ENCODE measurements at places on chromosomes 7 and 10. TPM values are rescaled to one million over a fixed set of nuclear protein-coding genes. Genes with fewer than 3 reads are reported as not detected.

GRCh38 chr7:33155811-33156210 is 26.4 kb downstream of the BBS9 start:
- no peak for DNase-seq

GRCh38 chr7:152661479-152661878 is 14.5 kb downstream of the XRCC2 start:
- no peak for DNase-seq

DNA sequence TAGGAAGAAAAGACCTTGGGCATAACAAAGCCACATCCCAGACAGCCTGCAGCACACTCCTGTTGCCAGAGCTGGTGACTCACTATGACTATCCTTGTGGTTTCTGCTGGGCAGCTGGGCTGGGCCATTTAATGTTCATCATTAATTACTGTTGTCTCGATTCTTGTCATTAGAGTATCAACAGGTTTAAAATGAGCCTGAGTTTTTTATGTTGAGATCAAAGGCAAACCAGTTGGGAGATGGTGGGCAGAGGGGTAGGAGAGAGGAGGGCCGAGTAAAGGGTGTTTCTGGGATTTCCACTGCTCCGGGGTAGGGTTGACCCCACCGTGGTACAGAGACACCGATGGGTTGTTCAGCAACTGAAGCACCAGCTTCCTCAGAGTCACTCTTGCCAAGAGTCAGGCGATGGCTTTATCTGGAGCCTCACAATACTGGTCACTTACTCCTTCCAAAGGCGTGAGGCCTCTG is 128.7 kb upstream of the LYZL1 start:
- no peak for DNase-seq

GRCh38 chr7:128937647-128938543 is at the start of gene IRF5:
IRF5 (plus strand) TSS chr7:128937927; CDS start chr7:128942082, 4,155 bp downstream.
- DNase-seq = peak; percentile 57

DNA sequence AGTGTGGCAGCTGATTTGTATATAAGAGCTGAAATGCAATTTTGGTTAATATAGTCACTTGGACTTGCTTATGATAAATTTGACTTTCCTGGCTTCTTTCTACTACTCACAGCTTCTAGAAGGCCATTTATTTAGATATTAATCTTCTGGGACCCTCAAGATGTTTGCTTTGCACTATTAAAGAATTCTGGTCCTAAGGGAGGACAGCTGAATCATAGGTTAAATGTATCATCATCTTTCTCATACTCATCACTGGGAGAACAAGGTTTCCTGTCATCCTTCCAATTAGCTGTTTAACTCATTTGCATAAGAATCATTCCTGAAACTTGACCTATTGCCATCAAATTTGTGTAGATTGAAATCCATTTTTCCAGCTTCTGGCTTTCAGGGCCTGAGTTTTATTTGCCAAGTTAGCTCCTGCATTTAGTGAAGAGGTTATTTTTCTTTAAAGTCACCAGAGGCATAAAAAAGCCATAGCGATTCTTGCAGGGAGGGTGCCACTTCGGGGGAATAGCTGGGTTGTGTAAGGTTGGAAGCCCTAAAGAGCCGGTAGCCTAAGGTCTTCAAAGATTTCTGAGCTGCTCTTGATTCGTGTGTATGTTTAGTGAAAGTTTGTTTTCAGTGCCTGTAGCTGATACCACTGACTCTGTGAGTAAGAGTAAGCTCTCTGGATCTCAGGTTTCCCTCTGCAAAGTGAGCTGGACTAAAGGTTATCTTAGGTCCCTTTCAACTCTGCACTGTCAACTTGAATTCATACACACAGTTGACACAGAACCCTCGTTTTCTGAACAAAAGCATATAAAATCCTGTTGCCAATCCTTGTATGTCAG is 4.3 kb downstream of the MAP3K8 start:
- DNase-seq = no peak

DNA sequence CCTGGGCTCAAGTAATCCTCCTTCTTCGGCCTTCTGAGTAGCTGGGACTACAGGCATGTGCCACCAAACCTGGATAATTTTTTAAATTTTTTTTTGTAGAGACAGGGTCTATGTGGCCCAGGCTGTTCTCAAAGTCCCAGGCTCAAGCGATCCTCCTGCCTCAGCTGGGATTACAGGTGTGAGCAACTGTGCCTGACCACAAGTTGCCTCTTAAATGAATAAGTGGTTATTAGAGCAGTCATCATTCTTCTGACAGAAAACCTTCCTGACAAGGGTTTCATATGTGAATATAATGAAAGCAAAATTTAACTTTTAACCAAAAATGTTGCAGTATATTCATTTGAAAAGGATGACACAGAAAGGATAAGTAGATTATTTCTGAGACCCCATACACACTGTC is 532.5 kb downstream of the GRM8 start:
- DNase-seq = no peak

- no peak for DNase-seq
These were observed 184.8 kb downstream of the NPSR1 start for GRCh38 chr7:34842782-34843181.

DNA sequence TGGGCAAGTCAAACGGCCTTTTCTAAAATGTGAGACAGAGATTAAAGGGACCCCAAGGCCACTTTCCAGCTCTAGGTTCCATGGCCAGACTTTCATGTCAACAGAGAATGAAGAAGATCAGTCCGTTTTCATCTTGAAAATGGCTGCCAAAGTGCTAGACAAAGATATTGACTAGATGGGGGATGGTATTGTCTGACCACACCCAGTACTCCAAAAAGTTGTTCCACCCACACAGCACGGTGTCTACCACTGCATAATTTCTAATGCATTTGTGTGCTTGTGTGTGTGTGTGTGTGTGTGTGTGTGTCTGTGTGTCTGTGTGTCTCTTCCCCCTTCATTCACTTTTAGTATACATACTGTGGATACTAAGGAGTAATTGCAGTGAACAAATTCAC is 1.3 kb downstream of the COL1A2 start:
- no peak for DNase-seq

DNA sequence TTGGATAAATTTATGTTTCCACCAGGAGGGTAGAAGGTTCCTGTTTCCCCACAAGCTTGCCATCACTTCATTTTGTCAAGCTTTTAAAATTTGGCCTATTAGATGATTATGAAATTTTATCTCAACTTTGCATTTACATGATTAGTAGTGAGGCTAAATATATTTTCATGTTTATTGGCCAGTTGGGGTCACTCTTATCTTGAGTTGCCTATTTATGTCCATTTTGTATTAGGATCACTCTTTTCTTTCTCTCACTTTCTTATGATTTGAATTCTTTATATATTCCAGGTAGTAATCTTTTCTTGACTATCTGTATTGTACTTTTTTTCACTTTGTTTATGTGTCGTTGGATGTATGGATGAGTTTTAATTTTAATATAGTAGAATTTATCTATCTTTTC is 218.6 kb upstream of the SLC26A5 start:
- no peak for DNase-seq

- no peak for DNase-seq
These were observed 673.0 kb upstream of the AUTS2 start for GRCh38 chr7:68925241-68925640.

GRCh38 chr7:128793181-128793547 is 1.4 kb downstream of the CCDC136 start:
- DNase-seq = no peak

- no peak for DNase-seq
These were observed 267.0 kb downstream of the FRMD4A start for GRCh38 chr10:14063531-14064285.

GRCh38 chr10:11515596-11516430 is 95.6 kb downstream of the USP6NL start:
- DNase-seq = peak; percentile 38

DNA sequence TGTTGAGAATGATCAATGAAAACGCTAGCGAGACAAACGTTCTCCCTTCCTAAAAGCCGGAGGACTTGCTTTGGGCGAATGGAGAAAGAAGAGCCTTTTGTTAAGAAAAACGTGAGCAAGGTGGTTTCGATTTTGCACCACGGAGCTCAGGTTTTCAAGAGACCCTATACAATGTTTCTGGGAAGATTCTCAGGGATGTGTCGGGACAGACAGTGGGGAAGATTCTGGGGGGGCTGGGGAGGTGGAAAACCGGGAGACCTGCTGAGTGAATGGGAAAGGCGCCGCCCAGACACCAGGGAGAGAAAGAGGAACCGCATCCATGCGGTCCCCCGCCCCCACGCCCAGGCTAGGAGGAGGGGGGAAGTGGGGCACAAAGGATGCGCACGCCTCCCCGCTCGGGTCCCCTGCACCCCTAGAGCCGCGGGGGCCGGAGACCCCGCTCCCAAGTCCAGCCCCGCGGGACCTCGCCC is 745 bp downstream of the YWHAG start:
- DNase-seq = peak; percentile 58

DNA sequence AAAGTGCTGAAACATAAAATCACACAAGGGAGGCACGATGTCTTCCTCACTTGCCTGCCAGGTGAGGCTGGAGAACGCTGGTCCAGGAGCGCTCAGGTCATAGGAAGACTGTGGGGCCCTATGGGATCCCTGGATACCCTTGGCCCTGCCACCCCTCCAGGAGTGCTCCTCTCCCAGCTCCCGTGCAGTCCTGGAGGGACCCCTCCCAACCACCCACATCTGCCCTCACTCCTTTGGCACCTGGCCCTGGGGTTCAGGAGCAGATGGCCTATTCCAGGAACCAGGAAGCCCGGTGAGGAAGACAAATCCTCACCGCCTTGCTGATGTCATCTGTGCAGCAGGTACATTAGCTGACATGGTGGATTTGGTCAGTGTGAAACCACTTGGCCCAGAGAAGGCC is 3.7 kb upstream of the CXCL12 start:
- DNase-seq = no peak

DNA sequence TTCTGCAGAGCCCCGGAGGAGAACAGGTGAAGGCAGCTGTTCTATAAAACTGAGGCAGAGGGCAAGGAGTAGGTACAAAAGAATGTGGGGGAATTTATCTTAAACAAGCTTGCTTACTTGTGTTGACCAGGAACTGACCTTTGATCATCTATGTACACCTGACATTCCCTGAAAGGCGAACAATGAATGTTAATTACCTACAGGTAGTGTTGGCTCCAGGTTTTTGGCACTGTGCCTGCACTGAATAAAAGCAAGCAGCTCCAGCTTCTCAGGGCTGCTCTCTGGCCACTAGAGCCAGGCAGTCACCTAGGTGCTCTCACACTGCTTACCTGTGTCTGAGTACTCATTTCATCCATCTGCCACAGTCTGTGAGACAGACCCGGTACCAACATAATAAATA is 87.0 kb downstream of the RAPGEF5 start:
- peak; percentile 63 for DNase-seq

DNA sequence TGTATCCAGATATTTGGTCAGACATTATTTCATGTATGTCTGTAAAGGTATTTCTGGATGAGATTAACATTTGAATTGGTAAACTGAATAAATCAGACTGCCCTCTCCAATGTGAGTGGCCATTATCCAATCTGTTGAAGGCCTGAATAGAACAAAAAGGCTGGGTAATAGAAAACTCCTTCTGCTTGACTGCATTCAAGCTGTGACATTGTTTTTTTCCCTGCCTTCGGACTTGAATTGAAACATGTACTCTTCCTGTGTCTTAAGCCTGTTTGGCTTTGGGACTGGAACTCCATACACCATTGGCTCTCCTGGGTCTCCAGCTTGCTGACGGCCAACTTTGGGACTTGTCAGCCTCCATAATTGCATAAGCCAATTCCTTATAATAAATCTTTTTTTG is 36.0 kb upstream of the ARHGAP21 start:
- DNase-seq = no peak

DNA sequence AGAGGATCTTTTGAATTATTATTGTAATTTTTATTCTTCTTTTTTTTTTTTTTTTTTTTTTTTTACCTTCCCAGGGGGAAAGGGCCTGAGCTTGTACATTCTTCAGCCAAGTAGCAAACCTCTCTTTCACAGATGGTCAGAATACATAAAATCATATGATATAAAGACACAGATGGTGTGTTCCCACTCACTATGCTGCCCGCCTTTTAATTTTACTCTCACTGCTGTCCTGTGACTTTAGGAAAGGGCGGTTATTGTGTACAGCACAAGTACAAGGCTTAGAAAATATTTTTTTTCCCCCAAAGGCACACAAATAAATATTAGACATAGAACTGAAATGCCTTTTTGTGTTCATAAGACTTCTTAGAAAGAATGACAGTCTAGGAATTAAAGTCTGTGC is 213.6 kb downstream of the RPS24 start:
- DNase-seq = no peak

GRCh38 chr10:45382591-45382990 is 8.6 kb downstream of the ALOX5 start:
- no peak for DNase-seq

DNA sequence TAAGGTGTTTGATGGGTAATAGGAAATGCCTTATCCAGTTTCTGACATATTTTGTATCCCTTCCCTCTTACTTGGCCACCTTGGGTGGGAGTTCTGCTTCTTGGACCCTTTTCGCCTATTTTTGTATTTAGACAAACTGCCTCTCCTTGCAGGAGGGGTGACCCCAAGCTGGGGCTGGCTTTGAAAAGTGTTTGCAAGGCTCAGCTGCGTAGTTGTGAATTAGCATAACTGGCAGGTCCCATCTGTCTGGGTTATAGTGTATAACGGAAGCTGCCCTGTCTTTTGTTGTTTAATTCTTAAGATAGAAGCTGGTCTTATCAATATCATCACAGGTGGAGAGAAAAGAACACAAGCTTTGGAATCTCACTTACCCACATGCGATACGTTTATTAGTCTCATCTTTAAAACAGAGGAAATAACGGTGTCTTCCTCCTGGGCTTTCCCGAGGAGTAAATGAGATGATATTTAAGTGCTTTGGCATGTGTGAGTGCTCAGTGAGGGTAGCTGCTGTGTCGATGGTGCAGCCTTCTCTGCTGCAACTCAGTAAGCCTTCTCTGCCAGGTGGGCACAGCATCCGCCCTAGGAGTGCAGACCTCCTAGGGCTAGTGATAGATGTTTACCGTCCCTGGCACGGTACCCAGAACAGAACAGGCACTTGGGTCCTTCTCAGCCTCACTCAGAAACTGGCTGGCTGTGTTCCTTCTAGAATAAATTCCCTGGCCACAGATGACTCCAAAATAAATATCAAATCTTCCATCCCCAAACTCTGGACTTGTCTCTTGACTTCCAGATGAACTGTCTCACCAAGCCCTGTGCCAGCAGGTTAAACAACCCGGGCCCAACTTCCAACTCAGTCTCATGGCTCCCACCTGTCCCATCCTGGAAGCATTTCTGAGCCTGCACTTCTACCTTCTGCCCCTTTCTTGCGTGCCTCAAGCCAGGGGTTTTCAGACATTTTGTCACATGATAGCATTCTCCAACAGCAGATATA is 227.3 kb downstream of the GFRA1 start:
- DNase-seq = no peak

The SPDYE9 gene
- total RNA-seq = not detected

The BTBD16 gene
- 1.2 TPM for total RNA-seq

The VPS26A gene
- total RNA-seq = 39.7 TPM

The NRP1 gene
- 76.2 TPM for total RNA-seq

The RPP38 gene
- 15.4 TPM for total RNA-seq

The KCND2 gene
- 6.0 TPM for total RNA-seq

The TAS2R5 gene
- total RNA-seq = 1.2 TPM

The CHRM2 gene
- total RNA-seq = 71.2 TPM

The FRMPD2 gene
- 0.23 TPM for total RNA-seq

The MMD2 gene
- not detected for total RNA-seq

The STEAP1B gene
- not detected for total RNA-seq

The TRPV5 gene
- total RNA-seq = not detected

The NMT2 gene
- total RNA-seq = 23.3 TPM

All from mucosa of gallbladder (tissue), 1 donor.